CD8-positive, alpha-beta T cell (primary cell): ENCODE measurements at places on chromosomes 13 and 19.

DNA sequence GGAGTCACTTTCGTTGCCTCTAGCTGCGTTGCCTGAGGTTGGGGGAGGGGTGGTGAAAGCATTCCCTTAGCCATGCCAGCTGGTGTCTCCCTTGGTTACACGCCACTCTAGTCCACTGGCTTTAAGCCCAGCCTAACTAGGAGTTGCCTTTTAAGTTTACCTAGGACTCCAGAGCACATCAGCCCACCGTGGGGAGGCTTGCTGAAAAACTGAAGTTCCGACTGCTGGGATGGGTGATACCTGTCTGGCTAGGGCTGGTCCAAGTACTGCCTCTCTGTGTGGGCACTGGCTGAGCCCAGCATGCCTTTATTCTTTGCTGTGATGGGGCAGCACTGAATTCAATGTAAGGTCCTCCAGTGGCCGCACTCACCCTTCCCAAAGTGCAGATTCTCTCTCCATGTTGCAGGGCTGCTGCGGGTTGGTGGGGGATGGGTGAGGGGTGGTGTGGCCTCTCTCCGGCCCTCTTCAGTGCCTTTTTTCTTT is 11.8 kb upstream of the CEACAM1 start:
- peak; percentile 42 for DNase-seq

DNA sequence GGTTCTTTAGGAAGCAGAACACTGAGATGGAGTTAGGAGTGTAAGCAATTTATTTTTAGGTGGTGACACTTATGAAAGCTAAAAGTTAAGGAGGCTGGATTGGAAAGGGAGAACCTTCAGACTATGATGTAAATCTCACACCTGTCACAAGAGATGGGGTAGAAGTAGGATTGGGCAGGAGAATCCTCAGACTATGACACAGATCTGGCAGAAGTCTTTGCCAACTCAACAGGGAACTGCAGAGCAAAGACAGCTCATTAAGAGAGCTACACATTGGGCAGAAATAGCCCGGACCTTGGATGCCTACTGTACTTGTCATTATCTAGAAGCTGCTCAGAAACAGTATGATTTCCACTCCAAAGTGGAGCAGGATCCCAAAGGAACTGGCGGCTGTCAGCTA is 134.4 kb downstream of the DNAJC15 start:
- DNase-seq: no peak

DNA sequence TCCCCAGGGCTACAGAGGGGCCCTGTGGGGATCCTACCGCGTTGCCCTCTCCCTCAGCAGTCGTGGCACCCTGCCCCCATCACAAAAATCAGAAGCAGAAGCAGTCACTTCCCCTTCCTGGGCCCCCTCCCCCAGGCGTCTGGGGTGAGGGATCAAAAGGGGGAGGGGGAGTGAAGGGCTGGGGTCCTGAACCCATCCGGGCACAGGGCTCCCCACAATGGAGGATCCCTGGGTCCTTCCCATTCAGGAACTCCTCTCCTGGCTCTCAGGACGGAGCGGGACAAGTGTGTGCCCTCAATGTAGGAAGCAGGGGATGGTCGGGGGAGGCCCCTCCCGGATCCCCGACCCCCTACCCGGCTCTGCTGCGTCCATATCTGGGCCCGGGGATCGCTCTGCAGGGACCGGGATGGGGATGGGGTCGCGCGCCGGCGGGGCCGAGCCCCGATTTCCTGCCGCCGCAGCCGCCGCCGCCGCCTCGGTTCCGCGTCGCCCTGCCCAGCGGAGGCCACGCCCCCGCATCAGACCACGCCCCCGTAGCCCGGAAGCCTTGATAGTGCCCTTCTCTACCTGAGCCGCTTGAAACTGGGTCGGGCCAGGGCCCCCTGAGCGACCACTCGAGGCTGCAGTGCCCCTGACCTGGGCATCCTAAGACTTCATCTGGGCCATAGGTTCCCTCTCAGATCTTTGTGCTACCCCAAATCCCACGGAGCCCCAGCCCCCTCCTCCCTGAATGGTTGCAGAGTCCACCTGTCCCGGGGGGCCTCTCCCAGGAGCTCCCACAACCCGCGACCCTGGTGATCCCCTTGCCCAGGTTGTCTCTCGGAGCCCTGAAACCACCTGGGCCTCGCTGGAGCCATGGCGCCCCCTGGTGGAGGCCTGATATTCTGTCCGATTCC is at the start of gene GMIP:
GMIP (minus strand) TSS at position 500 of the 896 bp plus-strand sequence; CDS start at position 372, 128 bp downstream.
- peak; percentile 85 for DNase-seq

- DNase-seq: peak; percentile 36
Measured at GRCh38 chr13:113741191-113741668, 17.8 kb upstream of the TMEM255B start.

DNA sequence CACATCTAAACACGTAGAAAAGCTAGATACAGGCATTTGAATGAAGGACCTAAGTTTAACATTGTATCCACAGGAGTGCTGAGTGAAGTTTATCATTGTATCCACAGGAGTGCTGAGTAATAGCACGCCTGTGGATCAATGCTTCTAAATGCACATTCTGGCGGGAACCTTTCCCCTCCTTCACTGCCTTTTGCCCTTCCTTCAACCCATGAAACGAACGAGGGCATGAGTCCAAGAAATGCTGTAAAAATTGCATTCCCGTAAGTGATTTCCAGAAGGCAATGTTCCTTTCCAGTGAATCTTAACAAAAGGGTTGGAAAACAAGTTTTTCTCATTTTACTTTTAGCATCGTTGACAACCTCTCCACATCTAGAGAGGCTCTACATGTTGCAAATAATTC is 88.1 kb downstream of the ZDHHC20 start:
- DNase-seq: no peak

GRCh38 chr19:56748378-56748777 is 76.8 kb upstream of the ZNF835 start:
- no peak for DNase-seq

GRCh38 chr19:30719189-30719998 is 347.2 kb downstream of the ZNF536 start:
- no peak for DNase-seq

- no peak for DNase-seq
Measured at GRCh38 chr13:31207661-31208552, 8.1 kb downstream of the B3GLCT start.

GRCh38 chr13:76944456-76944855 is 3.9 kb upstream of the ACOD1 start:
- DNase-seq: peak; percentile 8

DNA sequence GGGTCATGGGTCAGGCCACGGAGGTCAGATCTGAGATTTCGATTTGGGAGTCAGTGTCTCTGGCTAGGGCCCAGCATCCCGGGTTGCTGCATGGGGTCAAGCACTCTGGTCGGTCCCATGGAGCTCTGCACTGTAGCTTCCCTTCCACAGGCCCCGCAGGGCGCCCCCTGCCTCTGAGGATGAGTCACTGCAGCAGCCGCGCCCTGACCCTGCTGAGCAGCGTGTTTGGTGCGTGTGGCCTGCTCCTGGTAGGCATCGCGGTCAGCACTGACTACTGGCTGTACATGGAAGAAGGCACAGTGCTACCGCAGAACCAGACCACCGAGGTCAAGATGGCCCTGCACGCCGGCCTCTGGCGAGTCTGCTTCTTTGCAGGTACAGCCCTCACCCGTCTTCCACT is 3.6 kb downstream of the CACNG7 start:
- DNase-seq: no peak

GRCh38 chr19:16917401-16917800 is 28.6 kb downstream of the F2RL3 start:
- no peak for DNase-seq

- no peak for DNase-seq
Measured at GRCh38 chr19:29259153-29259552, 46.2 kb upstream of the UQCRFS1 start.

- DNase-seq: no peak
Measured at GRCh38 chr13:113836768-113837559, 26.9 kb downstream of the GAS6 start.

- peak; percentile 52 for DNase-seq
Measured at GRCh38 chr19:10404888-10405820, 1.8 kb upstream of the CDC37 start.
